ENCODE measurements at places on chromosomes 5 and 9.

- no peak for DNase-seq
These were observed 685 bp upstream of the ADGRD2 start for GRCh38 chr9:124449381-124450151.

DNA sequence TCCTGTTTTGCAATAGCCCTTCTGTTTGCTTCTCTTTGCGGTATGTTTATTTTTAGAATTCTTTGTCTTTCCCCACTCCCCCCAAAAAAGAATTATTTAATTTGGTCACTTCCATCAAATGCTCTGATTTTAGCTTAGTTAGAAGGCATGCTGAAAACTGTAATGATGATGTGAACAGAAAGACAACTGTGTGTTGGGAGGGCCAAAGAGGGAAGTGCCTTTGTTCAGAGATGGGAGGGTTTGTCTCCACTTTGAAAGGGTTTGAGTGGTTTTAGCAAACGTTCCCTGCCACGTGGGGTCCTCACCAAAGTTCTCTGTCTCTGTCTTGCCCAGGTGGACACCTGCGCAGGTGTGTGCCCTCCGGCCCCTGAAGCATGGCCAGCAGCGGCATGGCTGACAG lies 41.9 kb downstream of the SYK start:
- no peak for DNase-seq

DNA sequence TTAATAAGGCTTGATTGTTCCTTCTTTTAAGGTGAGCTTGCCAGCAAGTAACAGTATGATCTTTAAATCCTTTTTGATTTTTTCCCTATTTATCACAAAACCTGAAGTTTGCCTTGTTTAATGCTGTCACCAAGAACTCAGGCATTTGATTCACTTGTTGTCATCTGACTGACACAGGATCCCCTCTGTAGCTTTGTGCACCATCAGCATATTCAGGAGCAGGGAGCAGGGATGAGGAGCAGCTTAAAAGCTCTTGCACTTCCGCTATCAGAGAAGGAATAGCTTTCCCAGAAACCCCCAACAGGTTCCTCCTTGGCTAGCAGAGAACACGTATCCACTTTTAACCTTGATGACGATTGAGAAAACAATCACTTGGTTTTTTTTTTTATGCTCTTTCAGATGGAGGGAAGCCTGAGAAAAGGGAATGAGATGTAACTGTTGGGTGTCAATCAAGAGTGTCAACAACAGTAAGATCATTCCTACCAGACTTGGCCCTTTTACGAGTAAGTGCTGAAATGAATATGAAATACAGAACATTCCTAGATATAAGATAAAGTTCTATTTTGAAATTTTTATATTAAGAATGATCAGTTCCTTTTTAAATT lies 433.1 kb upstream of the CDH18 start:
- no peak for DNase-seq

GRCh38 chr5:3354606-3355005 lies 241.0 kb upstream of the IRX1 start:
- DNase-seq: no peak

- DNase-seq: peak; percentile 61
These were observed 1.3 kb downstream of the DENND1A start for GRCh38 chr9:123928533-123929176.

GRCh38 chr5:33088176-33088575 lies 352.6 kb upstream of the TARS1 start:
- DNase-seq: no peak

DNA sequence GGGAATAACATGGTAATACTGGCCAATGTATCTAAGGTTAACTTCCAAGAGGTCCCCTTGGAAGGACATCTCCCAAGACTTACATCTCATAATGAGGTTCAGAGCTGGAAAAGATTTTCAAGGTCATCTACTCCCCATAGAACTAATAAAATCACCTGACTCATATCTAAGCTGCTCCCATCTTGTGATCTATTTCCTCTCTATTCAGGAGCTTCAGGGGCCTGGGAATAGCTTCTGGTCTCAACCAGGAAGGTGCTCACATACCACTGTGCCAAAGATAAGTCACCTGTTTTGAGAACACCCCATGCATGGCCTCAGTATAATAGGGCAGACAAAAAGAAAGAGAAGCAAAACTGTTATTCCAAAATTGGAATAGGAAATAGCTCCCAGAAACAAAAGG lies 74.2 kb downstream of the OXCT1 start:
- no peak for DNase-seq

GRCh38 chr9:12778389-12778788 lies 3.6 kb downstream of the LURAP1L start:
- DNase-seq: no peak

All from hematopoietic multipotent progenitor cell treated with erythropoietin and hydrocortisone succinate and interleukin-3 and kit ligand, for 15 days (in vitro differentiated cells).